ENCODE measurements at places on chromosomes 6 and 20. TPM values are rescaled to one million over a fixed set of nuclear protein-coding genes. Genes with fewer than 3 reads are reported as not detected.

ARFGAP1 gene
- total RNA-seq, result 66.2 TPM

SAMD10 gene
- total RNA-seq, result 3.6 TPM

BMP6 gene
- total RNA-seq, result 6.6 TPM

CD93 gene
- total RNA-seq, result 99.7 TPM

CPNE5 gene
- 2.4 TPM for total RNA-seq

FITM2 gene
- total RNA-seq, result 9.3 TPM

MATN4 gene
- not detected for total RNA-seq

HDDC2 gene
- total RNA-seq, result 55.4 TPM

PSMA7 gene
- total RNA-seq, result 223 TPM

LY6G6C gene
- total RNA-seq, result not detected

GABBR1 gene
- 38.5 TPM for total RNA-seq

OR2H2 gene
- not detected for total RNA-seq

ADGRF4 gene
- total RNA-seq, result not detected

CD40 gene
- total RNA-seq, result 35.7 TPM

RFX6 gene
- not detected for total RNA-seq

C6orf58 gene
- total RNA-seq, result not detected

GGTLC1 gene
- total RNA-seq, result 57.2 TPM

CRISP2 gene
- total RNA-seq, result 0.83 TPM

NOX3 gene
- not detected for total RNA-seq

HLA-DOB gene
- total RNA-seq, result 0.95 TPM

SLC17A2 gene
- not detected for total RNA-seq

RNF217 gene
- total RNA-seq, result 25.5 TPM

SLC22A3 gene
- 37.7 TPM for total RNA-seq

TMEM151B gene
- total RNA-seq, result not detected

DOK5 gene
- total RNA-seq, result 0.74 TPM

SALL4 gene
- total RNA-seq, result 0.09 TPM

MYLK2 gene
- not detected for total RNA-seq

PCIF1 gene
- 34.7 TPM for total RNA-seq

EEF1E1 gene
- total RNA-seq, result 16.7 TPM

SIRPD gene
- 1.5 TPM for total RNA-seq

EDEM2 gene
- 45.4 TPM for total RNA-seq

VIP gene
- 1.5 TPM for total RNA-seq

LGSN gene
- total RNA-seq, result 1.7 TPM

BANF2 gene
- total RNA-seq, result not detected

UBD gene
- total RNA-seq, result 1.9 TPM

RNF182 gene
- total RNA-seq, result 5.3 TPM

Measured in lower lobe of right lung (tissue), 2 donors.